Lower leg skin (tissue), 4 donors: ENCODE measurements at places on chromosomes 7 and 10.

GRCh38 chr7:123627851-123628250 is 26.2 kb downstream of the ASB15 start:
- no peak for DNase-seq

- no peak for DNase-seq
These were observed 15.1 kb downstream of the ADD3 start for GRCh38 chr10:110022716-110023504.

- DNase-seq: no peak
These were observed 36.4 kb downstream of the GDI2 start for GRCh38 chr10:5776881-5777197.

- DNase-seq: no peak
These were observed 3.6 kb upstream of the IFIT1 start for GRCh38 chr10:89388806-89389205.

DNA sequence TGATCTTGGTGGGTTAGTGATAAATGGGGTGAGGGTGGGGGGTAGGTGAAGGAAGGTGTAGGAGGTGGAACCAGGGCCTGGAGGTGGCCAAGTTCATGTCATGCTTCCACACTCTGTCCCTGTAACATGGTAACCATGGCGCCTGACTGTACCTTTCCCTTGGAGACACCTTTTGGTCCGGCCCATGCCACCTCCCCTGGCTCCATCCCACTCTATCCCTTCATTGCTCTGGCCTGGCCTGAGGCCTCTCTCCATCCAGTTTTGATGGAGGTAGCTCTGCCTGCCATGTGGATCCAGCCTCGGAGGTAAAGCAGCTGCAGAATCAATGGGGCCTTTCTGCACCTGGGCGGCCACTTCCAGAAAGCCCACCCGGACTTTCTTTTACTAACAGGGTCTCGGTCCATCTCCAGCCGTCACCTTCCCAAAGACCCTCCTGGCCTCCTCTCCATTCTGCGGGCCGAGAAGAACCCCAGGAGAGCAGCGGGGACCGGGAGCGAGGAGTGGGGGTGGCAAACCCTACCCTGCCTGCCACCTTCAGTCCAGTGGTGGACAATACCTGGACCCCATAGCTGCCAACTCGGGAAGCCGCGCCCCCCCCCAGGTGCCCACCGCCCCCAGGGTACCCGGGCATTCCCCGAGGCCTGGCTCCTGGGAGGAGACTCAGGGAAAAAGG is 504 bp upstream of the TRRAP start:
- peak; percentile 78 for DNase-seq

DNA sequence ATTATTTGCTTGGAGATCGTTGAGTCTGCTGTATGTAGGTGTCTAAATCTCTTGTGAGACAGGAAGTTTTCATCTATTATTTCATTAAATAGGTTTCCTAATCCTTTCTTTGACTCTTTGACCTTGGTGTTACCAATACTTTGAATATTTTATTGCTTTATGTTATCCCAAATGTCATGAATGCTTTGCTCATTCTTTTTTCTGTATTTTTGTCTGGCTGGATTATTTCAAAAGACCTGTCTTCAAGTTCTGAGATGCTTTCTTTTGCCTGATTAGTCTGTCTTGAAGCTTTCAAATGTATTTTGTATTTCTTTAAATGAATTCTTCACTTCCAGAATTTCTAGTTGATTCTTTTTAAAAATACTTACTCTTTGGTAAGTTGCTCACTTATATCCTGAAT is 27.3 kb downstream of the UBE3C start:
- no peak for DNase-seq

GRCh38 chr7:157656195-157656769 is 319.5 kb downstream of the DNAJB6 start:
- peak; percentile 73 for DNase-seq
